Ecto neural progenitor cell (in vitro differentiated cells): ENCODE measurements at places on chromosomes 1 and 21.

- no peak for DNase-seq
Measured at GRCh38 chr1:201302163-201303152, 19.2 kb downstream of the PKP1 start.

- no peak for DNase-seq
Measured at GRCh38 chr1:208184966-208185654, 59.1 kb downstream of the PLXNA2 start.

- DNase-seq = no peak
Measured at GRCh38 chr1:119428991-119429390, 14.0 kb downstream of the HSD3B2 start.

DNA sequence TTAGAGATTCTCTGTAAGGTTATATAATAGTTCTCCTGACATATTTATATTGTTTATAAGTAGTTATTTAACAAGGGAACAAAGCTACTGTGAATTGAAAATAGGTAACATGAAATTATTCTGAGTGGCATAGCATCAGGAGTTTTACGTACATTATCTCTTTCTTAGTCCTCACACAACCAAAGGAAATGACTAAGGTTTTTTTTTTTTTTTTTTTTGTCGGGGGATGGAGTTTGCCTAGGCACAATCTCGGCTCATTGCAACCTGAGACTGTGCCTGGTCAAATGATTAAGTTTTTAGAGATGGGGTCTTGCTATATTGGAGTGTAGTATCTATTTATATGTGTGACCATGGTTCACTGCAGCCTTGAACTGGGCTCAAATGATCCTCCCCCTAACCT lies 24.9 kb downstream of the TMED5 start:
- no peak for DNase-seq

DNA sequence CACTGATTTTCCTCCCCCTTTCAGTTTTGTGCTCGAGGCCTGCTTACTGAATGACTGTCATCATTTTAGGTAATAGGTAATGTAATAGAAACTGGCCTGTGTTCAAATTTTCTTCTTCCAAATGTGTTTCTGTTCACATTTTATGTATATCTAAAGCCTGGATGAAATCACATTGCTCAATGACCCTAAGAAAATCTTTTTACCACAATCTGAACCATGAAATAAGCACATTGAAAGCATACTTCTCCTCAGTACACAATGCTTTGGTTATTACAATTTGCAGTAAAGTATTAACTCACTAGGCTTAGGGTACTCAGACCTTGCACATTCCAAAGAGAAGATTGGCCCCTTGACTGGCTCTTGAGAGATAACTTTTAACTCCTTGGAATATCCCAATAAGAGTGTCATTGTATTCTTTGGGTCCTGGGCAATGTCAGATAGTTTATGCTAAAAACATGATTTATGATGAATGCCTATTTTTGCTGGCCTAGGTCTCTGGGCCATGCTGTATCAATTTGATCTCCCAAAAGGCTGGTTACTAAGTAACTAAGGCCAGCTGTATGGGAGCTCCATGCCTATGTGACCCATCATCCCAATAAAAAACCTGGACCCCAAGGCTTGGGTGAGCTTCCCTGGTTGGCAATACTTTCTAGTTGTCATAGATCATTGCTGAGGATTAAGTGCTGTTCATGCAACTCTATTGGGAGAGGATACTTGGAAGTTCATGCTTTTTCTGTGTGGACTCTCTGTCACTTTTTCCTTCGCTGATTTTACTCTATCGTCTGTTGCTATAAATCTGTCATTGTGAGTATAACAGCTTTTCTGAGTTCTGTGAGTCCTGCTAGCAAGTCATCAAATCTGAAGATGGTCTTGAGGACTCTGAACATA lies 293.9 kb downstream of the GRIK1 start:
- no peak for DNase-seq

- no peak for DNase-seq
Measured at GRCh38 chr1:30012455-30013440, 710.6 kb downstream of the MATN1 start.

- DNase-seq = peak; percentile 87
Measured at GRCh38 chr1:167059045-167059808, 30.9 kb downstream of the GPA33 start.

DNA sequence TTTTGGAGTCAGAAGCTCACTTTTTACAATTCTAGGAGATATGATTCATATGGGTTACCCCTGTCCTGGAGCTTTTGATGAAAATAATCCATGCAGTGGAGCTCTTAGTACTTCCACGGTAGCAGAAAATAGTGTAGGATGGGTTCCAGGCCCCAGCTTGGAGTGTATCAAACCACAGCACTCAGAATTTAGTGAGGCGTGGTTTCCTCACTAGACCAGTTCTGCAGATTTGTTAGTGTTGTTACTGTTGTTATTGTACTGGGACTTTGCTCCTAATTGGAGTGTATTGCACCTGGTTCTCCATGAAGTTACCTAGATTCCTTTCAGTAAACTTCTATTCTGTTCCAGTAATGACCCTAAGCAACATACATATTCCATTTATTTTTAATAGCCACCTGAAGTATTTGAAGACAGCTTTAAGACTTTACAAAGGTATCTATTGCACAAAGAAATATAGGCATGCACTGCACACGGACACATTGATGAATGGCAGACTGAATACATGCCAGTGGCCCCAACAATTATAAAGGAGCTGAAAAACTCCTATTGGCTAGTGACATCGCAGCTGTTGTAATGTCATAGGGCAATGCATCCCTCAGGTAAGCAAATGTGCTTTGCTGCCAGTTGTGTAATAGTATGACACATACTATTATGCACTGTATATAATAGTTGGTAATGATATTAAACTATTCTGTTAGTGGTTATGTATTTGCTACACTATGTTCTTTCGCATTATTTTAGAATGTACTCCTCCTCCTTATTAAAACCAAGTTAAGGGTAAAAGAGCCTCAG lies 1058.0 kb downstream of the KCNT2 start:
- DNase-seq = no peak

DNA sequence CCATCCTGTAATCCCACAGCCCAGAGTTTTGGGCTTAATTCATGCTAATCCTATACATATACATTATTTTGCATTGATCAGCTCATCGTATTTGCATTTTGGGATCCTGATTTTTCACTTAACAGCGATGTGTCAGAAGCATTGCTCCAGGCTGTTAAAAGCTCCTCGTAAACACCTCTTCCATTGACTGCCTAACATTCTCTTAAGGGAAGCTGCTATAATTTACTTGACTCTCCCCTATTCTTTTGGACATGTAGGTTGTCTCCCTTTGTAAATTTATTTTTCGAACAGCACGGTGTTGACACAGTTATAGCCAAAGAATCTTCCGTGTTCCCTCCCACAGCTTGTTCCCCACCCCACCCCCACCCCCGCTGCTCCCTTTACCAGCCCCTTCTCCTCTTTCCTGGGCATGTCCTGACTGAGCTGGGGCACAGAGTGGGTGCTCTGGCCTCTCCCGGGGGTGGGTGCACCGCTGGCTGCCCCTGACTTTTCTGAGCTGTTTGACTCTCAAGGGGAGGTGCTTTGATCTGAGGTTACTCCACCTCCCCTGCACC lies 22.8 kb downstream of the LDLRAP1 start:
- DNase-seq = no peak
